ENCODE measurements at places on chromosomes 4 and X. TPM values are rescaled to one million over a fixed set of nuclear protein-coding genes. Genes with fewer than 3 reads are reported as not detected.

Gene MAGEB10
- total RNA-seq: not detected

Gene SYAP1
- 25.4 TPM for total RNA-seq

Gene ADH7
- 1.2 TPM for total RNA-seq

Gene CT45A1
- total RNA-seq: not detected

Gene PFKFB1
- not detected for total RNA-seq

Gene BCLAF3
- total RNA-seq: 22.6 TPM

Gene UGT2B17
- total RNA-seq: not detected

All from gastroesophageal sphincter (tissue), 4 donors.